ENCODE measurements at places on chromosomes 6 and 20.

DNA sequence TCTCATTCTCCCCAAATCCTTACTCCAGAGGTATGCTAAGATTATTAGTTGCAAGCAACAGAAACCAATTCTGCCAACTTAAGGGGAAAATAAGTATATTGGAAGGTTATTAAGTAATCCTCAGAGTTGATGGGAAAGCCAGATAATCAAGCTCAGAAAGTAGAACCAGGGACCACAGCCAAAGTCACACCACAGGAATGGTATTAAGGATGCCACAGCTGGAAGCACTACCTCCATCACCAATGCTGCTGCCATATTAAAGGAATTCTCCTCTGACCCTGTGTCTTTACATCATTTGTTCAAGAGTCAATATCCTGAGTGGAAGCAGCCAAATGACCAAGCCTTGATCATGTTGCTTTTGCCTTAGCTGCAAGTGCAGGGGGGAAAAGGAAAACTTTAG lies 9.9 kb downstream of the PROCR start:
- H3K4me3 ChIP-seq: no peak overlapping the region
- H3K27me3 ChIP-seq: no peaks in the 10 kb centered on the region
- no peak overlapping the region for H3K27ac ChIP-seq
- DNase-seq: no peak

- DNase-seq: no peak
- H3K4me1 ChIP-seq: no peaks in the 10 kb centered on the region
- H3K27ac ChIP-seq: no peak overlapping the region
- H3K4me3 ChIP-seq: no peak overlapping the region
- H3K36me3 ChIP-seq: no peaks in the 10 kb centered on the region
These were observed 608.9 kb downstream of the MAFB start for GRCh38 chr20:40080041-40080652.

DNA sequence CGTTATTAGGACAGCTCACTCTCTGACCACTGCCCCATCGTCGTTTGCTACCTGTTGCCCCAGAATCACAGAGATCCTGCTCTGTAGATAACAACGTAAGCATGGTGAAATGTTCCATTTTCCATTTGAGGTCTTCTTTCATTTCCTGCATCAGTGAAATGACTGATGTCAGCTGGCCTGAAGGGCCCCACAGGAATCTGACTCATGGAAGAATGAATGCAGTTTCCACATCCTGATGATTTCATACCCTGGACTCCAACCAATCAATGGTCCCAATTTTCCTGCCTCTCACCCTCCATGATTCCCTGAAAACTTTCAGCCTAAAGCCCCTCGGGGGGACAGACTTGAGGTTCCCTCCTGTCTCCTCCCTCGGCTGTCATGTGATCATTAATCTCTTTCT lies 394.4 kb upstream of the CDH4 start:
- no peaks in the 10 kb centered on the region for H3K36me3 ChIP-seq
- no peaks in the 10 kb centered on the region for H3K27me3 ChIP-seq
- DNase-seq: no peak
- no peaks in the 10 kb centered on the region for H3K4me1 ChIP-seq
- H3K4me3 ChIP-seq: no peak overlapping the region
- no peak overlapping the region for H3K27ac ChIP-seq

DNA sequence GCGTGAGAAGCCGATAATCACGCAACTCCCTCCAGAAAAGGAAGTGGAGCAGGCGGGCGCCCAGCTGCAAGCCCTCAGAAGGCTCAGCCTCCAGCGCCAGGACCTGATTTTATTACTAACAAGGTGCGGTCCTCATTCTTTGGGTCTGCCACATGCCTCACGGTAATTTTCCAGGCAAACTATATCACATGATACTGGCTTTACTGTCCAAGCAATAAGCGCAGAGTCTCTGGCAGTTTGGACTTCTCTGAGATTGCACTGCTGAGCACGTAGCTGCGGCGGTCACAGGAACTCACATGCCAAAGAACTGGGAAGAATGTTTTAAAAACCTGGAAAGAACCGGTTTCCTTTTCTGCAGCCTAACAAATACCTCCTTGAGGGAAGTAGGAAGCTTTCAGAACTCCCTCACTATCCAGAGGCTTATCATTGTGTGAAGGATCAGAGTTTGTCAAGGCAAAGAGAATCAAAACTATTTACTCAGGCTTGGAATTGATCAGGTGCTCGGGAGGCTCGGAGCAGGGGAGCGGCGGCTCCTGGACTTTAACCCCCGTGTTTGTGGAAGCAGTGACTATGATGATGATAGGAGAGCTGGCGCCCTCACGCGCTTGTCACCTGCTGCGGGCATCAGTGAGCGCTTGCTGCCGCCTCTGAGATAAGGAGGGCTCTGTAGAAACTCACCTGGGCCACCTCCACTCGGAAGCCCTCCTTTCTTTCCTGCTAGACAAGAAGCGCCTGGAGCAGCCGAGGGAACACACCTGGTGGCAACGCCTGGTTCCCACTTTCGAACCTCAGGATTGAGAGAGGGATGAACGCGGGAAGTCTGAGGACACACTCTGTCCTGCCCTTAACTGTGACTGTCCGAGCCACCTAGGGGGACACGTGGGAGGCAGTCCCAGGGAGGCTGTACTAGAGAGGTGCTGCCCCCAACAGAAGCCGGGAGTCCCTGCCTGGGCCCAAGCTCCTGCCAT lies 27.2 kb upstream of the SYNJ2 start:
- H3K27me3 ChIP-seq: no peaks in the 10 kb centered on the region
- H3K36me3 ChIP-seq: no peaks in the 10 kb centered on the region
- H3K27ac ChIP-seq: peak overlapping the region; percentile 41
- no peaks in the 10 kb centered on the region for H3K4me1 ChIP-seq
- peak overlapping the region; percentile 59 for H3K4me3 ChIP-seq

DNA sequence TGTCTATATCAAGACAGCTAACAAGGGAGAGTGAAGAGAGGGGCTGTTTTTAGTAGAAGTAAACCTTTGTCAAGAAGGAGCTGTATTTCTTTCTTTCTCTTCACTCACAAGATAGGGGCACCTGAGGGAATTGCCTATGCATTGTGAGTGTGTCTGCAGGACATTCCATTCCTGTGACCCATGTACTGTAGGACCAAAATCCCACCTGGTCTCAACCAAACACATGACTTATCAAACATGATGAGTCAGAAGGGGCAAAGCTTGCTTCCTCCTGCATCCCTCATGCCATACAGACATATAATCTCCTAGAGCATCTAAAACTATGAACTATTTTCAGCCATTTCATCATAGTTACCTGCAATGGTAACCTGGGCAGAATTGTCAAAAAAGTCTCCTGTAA lies 21.8 kb downstream of the PKHD1 start:
- no peaks in the 10 kb centered on the region for H3K27me3 ChIP-seq
- no peak overlapping the region for H3K4me3 ChIP-seq
- H3K4me1 ChIP-seq: no peaks in the 10 kb centered on the region

DNA sequence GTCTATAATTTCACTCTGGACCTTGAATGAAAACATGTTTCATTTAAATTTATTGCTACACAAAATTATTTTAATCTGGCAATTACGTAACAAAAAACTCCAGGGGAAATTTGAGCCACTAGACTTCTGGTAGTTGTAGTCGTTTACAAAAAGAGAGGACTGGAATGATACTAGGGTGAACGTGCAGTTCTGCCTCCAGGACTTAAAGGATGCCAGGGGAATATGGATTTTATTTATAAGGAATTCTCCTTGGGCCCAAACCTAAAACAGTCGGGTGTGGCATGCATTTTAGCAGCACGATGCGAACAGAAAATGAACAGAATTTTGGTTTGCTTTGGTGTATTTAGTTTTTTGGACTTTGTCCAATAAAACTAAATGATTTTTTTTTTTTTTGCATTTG lies 76.9 kb downstream of the PRL start:
- H3K4me3 ChIP-seq: no peak overlapping the region
- no peak overlapping the region for H3K27ac ChIP-seq
- H3K36me3 ChIP-seq: no peaks in the 10 kb centered on the region
- DNase-seq: no peak
- H3K27me3 ChIP-seq: no peaks in the 10 kb centered on the region

Data from ascending aorta (tissue), 2 donors.